CD4-positive, CD25-positive, alpha-beta regulatory T cell (primary cell): ENCODE measurements at places on chromosomes 4 and X.

DNA sequence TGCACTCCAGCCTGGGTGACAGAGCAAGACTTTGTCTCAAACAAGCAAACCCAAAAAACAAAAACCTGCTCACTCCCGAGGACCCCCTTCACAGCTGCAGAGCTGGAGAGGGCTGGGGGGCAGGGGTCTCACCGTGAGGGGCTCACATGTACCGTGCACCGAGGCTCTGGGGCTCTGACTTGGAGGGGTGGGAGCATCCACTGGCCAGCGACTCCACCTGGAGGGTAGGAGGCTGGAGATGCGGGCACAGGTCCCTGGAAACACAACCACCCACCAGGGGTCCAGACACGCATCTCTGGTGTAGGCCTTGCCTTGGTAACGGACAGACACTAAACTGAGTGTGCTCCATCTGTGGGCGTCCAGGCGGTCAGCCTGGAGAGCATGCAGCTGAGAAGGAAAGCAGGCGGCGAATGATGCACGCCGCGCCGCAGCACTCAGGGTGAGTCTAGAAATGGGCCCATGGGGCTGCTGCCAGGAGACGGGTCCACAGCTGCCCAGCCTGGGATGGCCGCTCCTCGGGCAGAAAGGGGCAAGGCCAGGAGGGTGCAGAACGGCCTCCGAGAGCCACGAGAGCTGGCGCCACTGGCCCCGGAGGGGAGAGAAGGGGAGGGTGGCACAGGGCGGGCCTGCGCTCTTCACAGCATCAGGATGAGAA, 26.1 kb downstream of the PPP2R3B start:
- DNase-seq = no peak

DNA sequence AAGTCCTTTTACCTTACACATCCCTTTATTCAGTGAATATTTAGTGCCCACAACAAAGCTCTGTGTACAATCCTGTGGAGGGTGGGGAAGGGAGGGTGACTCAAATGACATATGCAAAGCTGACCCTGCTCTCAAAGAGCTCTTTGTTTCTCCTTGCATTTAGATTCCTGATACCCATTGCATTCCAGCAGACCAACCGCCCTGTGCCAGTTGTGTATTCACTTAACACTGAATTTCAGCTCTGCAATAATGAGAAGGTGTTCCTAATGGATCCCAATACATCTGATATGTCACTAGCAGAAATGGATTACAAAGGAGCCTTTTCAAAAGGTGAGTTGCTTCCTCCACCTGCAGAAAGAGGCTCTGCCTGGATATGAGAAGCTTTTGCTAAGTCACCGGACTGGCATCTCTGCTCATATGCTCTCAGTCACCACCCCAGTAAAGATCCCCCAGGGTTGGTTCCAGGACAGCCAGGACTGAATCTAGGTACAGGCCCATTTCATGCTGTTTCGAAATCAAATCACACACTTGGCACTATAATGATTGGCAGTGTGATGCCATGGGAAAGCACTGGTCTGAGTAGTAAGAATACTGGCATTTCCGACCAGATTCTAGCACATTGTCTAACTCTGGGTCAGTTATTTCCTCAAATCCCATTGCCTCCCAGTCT, 17.1 kb upstream of the ANXA3 start:
- no peak for DNase-seq

- DNase-seq = peak; percentile 2
These were observed at the start of gene PAGE5 for GRCh38 chrX:55220119-55220794. PAGE5 (plus strand) TSS chrX:55220346; CDS start chrX:55221383, 1,037 bp downstream.

GRCh38 chr4:112823156-112823555, 186.2 kb downstream of the LARP7 start:
- DNase-seq = no peak

GRCh38 chrX:10474913-10475568, 145.3 kb downstream of the MID1 start:
- no peak for DNase-seq

DNA sequence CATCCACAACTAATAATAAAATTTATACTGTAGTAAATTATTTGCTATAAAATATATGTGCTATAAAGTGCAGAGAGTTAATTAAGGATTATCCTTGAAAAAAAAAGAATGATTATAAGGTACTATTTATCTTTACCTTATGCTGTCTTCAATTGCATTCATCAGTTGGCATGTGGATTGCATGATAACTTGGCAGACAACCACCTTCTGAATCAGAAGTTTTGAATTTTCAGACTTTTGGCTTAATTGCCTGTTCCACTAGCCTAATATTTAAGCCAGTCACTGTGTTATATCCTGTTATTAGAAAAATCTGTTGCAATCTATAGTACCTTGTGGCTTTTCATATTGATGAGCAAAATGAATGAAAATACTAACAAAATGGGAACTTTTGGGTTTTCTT, 1040.3 kb upstream of the PCDH10 start:
- no peak for DNase-seq

DNA sequence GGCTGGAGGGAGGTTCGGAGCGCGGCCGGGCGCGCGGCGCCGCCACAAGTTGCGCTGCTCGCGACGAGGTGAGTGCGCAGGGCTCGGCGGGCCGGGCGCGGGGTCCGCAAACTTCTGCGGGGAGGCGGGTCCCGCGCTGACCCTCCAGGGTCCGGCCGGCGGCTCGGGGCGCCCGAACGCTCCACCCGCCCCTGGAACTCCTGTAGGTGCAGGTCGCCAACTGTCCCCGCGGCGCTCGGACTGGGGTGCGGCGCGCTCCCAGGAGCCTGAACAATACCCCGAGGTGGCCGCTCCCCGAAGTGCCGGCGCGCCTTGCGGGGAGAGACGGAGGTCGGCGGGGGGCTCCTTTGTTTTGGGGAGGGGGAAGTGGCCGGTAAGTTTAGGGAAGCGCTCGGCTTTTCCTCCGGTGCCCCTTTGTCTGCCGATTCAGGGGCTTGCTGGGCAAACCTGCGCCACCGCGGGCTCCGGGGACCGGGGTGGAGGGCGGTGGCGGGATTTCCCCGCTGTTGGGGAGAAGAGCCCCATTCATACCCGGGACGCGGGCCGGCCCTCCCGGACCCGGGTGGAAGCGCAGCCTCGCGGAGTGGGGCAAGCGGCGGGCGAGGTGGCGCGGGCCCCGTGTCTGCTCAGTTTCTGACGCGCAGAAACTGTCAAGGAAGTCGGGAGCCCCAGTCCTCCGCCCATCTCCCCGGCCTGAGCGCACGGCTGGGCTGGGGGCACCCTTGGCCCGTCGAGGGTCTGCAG, 694 bp downstream of the TBL1X start:
- peak; percentile 29 for DNase-seq

DNA sequence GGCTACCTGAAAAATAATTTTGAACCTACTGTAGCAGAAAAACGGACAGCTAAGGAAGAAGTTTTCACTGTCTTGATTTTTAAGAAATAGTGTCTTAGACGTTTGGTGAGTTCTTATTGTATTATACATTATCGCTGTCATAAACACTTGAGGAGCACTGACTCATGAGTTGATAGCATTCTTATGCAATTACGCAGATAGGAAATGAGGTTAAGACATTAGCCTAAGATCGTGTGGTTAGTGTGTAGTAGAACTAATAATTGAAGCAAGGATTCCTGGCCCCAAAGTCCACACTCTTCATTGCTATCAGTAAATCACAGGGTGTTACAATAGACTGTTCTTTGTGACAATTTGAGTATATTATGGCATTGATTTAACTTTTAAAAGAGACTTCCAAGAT, 238.1 kb downstream of the ARAP2 start:
- DNase-seq = no peak

- no peak for DNase-seq
These were observed 17.8 kb upstream of the TLL1 start for GRCh38 chr4:165855191-165855590.

GRCh38 chr4:181659876-181660275, 583.3 kb upstream of the TENM3 start:
- no peak for DNase-seq

- peak; percentile 56 for DNase-seq
These were observed 23.7 kb downstream of the ELF4 start for GRCh38 chrX:130086447-130087206.

GRCh38 chr4:26433556-26433955, 56.7 kb downstream of the CCKAR start:
- DNase-seq = no peak

GRCh38 chr4:151711646-151712045, 49.2 kb downstream of the GATB start:
- DNase-seq = no peak

GRCh38 chr4:181538431-181538830, 704.8 kb upstream of the TENM3 start:
- no peak for DNase-seq
